ENCODE measurements at places on chromosomes 13 and 19.

GRCh38 chr13:25171517-25172302 is at the start of gene AMER2:
TSS of gene AMER2 (minus strand) at chr13:25172288. CDS start at chr13:25171619, 669 bp downstream.
- DNase-seq, result no peak

GRCh38 chr13:35354285-35354684 is 122.2 kb downstream of the MAB21L1 start:
- DNase-seq, result no peak

DNA sequence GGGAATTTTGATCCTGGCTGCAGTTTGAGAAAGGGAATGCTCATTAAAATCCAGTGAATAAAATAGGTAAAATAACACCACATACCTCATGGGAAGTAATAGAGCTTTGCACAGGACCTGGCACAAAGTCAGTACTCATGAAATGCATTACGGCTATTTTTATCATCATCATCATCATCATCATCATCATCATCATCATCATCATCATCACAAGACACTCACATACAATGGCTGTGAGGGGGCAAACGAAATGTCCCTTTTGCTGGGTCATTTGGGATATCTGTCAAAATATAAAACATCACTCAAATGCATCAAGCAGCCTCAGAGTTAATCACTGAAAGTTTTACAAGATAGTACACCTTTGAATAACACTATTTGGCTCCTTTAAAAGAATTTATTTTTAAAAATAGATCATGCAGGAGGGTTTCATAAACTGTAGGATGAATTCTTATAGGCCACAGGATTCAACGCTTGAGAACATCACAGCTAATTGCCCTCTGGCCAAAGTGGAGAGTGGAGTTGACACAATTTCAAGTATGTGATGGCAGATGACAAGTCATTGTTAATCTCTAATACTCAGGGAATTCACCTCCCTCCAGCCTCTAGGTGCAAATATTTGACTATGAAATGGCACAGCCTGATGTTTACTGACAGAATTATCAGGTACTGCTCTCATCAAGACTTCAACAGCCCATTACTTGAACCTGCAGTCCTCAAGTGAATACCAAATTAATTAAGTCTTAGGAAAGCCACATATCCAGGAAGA is 14.2 kb upstream of the ZNF599 start:
- no peak for DNase-seq

DNA sequence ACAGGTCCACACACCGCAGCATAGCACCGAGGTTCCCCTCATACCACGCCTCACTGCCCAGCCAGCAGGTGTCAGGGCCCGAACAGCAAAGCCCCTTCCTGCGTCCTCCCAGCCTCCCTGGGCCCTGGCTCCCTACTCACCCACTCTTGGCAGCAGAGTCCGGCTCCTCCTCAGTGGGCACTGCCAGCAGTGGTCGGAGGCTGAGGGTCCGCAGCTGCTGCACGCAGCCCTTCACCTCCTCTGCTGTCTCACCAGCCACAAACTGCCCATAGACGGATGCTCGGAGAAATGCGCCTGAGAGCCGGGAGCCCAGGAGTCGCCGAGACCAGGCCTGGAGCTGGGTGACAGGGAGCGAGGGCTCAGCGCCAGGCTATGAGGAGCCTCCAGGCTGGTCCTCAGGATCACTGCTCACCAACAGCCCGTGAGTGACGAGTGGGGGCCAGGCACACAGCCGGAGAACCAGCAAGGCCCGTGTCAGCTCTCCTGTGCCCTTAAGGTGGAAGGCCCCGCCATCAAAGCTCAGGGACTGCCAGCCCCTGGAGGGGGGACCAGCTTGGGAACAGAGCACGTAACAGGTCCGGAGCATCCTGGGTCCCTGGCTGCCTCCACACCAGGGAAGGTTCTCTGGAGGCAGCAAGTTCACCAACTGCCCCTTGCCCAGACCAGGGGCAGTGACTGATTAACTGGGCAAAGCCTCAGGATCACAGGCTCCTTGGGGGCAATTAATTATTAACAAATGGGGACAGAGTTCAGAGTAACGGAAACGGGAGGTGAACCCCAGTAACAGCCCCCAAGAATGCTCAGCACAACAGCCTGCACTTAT is at the start of gene PRODH2:
Gene PRODH2, minus strand, starts transcription at position 626 of the 823 bp plus-strand sequence. Its CDS starts 40 bp downstream, at position 586.
- no peak for DNase-seq

GRCh38 chr19:3660493-3661219 is 34.1 kb upstream of the CACTIN start:
- no peak for DNase-seq

DNA sequence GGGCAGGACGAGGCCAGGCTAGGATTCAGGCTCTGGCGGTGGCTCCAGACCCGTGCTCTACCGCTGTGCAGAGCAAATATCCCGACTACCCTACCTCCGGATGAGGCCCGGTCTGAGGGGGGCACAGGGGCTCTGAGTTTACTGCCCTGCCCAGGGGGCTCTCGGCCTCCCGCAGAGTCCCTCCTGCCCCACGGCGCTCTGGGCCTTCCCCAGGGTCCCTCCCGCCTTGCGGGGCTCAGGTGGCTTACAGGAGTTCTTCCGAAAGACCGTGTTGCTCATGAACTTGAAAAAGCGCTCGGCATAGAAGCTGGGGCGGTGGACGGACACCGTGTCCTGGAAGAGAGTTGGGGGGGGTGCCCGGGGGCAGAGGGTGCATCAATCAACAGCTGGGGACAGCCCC is 19.1 kb upstream of the CACTIN start:
- no peak for DNase-seq

- DNase-seq, result peak; percentile 81
Observed at GRCh38 chr19:1266129-1266915, 2.8 kb upstream of the CIRBP start.

- DNase-seq, result no peak
Observed at GRCh38 chr13:109087916-109088623, 458.7 kb downstream of the MYO16 start.

DNA sequence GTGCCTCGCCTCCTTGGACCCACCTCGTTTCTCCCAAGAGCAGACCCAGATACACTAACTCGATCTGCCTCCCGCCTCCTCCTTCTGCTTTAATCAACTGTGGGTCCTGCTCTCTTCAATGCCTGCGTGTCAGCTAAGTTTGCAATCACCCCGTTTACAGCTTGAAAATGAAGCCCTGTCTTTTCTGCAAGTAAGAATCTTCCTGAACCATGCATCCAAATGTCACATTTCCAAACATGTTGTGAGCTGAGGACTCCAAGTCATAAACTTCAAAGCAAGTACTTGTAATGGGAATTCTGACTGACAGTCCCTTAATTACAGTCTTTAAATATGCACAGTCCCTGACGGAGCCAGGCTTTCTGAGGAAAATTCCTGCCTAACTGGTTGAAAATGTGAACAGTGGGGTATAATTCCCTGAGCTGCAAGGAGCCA is 154.9 kb upstream of the UQCRFS1 start:
- DNase-seq, result no peak

DNA sequence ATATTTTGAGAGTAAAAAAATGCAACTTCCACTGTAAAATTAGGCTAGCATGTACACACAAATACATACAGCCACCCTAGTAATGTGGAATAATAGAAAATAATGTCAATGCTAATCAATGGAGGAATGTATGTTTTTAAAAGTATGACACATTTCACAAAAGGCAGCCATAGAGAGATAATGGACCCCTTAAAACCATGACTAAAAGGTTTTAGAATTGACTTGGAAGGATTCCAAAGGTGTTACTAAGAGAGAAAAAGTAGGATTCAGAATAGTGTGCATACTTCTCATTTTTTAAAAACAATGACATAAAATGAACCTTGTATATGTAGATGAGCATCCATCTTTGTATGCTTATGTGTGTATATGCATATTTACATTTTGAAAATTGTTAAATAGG is 597.9 kb upstream of the PCDH9 start:
- DNase-seq, result no peak

DNA sequence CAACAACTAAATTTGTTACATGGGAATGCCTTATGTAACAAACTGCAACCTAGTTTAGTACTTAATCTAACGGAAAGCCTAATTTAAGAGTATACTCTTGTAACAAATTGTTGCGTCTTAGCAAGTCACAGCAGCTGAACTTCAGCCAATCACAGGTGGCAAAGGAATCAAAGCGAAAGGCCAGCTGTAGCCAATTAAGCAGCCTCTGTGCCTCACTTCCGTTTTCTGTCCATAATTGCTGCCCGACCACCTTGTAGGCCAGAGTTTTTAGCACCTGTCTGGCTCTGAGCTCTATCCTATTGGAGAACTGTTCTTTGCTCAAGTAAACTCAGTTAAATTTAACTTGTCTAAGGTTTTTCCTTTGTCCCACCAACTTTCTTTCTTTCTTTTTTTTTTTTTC is 18.1 kb upstream of the HSPH1 start:
- no peak for DNase-seq

DNA sequence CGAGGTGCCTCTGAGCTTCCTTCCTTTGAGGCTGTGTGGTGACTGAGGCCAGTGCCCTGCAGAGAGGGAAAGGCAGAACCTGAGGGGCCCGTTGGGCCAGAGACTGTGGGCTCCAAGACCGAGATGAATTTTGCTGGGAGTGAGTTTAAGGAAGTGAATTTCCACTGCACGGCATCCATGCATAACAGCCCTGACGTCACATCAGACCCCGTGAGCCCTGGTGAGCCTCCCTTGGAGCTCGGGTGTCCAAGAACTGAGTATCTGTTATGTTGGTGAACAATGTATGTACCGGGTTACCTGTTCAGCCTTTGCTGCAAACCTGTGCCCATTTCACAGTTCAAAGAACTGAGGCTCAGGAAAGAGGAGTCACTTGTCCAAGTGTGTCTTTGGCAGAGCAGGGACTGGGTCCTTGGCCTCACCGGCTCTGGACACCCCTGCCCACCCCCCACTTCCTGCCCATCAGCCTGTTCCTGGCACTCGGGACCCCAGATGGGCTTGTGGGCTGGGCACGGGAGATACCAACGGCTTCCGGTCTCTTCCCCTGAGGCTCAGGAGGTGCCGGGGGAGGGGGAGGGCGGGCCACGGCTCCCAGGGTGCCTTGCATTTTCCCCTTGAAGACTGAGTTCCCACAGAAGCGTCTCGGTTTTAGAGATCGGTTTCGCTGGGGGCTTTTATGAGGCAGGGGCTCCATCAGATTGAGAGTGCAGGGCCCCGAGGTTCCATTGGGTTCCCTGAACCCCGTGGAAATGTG is 33.7 kb downstream of the NFILZ start:
- DNase-seq, result peak; percentile 22

DNA sequence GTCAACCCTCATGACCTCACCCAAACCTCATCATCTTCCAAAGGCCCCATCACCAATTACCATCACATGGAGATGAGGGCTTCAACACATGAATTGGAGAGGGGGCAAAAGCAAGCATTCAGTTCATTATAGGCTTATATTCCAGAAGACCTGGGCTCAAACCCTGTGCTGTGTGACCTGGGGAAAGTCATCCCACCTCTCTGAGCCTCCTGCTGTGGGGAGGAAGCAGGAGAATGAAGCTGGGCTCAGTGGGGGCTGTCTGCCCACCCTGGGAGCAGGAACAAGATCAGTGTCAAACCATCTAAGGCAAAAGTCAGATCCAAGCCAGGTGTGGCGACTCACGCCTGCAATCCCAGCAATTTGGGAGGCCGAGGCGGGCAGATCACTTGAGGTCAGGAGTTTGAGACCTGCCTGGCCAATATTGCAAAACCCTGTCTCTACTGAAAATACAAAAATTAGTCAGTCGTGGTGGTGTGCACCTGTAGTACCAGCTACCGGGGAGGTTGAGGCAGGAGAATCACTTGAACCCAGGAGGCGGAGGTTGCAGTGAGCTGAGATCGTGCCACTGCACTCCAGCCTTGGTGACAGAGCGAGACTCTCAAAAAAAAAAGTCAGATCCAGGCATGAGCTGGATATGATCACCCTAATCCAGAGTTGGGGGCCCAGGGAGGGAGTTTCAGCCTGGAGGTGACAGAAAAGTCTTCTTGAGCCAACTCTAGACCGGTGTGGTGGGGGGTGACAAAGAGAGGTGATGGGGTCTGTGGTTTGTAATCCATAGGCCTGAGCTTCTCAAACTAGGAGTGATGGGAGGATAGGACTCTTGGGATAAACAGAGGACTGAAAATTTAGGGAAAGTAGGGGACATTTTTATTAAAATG is 1.6 kb upstream of the TPM4 start:
- no peak for DNase-seq

DNA sequence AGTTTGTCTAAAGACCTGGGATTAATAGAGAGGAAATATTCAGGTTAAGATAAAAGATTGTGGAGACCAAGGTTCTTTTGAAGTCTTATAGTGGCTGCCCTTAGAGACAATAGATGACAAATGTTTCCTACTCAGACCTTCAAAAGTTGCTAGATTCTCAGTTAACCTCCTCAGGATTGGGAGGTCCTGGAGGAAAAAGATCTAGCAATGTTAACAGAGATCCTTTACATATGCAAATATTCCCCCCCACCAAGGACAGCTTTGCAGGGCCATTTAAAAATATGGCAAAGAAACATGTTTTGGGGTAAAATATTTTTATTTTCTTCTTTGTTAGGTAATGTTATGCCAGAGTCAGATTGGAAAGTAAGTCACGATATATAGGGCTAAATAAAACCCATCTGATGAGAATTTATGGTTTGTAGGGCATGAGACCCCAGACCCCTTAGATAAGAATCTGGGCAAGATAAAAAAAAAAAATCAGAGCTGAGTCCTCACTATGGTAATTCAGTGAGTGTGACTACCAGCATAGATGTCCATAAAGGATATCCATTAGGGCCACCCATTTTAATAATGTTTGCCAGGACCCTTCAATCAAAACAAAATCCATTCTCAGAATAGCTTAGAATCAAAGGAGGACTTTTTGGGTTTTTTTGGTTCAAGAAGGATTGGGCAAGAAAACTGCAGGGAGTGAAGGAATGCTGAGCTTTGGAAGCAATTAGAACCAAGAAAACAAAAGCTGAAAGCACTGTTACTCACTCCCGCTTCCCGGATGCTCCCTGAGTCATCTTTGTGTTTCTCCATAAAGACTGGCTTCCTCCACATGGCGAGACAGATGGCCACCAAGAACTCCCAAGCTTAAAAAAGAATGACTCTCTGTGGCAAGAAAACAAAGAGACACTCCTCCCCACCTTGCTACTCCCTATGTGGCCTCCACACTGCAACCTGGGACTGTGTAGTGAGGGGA is 28.2 kb downstream of the VSTM1 start:
- no peak for DNase-seq

DNA sequence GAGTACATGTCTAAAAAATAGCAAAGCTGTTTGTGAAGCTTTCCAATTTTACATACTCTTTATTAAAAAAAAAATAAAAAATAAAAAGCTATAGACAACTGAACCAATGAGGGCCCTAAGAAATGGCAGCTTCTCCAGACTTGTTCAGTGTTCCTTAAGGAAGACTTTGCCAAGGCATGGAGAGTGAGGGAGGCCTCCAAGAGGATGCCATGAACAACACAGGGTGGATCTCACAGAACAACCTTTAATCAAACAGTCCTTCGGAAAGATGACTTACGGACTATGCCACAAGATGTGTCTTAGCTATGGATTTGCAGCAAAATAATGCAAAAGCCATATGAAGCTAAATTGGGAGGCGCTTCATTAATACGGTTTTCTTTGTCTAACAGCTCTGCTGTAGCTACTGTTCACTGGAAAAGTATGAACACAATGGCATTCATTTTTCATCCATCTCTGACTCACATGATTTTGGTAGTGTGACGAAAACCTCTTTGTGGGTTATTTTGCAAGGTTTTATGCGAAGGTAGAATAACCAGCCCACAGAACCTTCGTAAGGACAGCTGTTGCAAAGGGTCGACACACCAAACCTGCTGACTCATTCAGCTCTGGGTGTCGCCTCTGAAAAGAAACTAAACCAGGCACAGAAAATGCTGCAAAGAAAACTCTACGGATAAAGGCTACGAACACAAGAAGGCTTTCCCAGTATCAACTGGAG is 27.7 kb downstream of the EFNB2 start:
- DNase-seq, result no peak
